ENCODE measurements at places on chromosomes 11 and 22.

- no peak for DNase-seq
These were observed 15.4 kb upstream of the SOX10 start for GRCh38 chr22:37999640-38000272.

DNA sequence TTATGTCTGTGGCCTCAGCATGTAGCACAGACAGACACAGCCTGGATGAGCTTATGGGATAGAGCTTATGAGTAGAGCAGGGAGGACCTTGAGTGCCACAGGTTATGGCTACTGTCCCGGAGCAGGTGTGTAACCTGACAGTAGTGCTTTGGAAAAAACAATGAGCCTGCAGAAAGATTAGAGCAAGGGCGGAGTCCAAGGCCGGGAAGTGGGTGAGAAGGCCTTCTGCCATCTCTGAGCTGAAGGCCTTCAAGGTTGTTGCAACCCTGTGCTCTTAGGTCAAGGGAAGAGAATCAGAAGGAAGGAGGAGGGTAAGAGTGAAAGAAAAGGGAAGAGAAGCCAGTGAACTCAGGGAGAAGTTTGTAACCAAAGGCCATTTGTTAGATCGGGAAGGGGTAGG lies 3.9 kb upstream of the TAGLN start:
- no peak for DNase-seq

GRCh38 chr11:575313-575995 lies 816 bp upstream of the PHRF1 start:
- DNase-seq, result no peak

DNA sequence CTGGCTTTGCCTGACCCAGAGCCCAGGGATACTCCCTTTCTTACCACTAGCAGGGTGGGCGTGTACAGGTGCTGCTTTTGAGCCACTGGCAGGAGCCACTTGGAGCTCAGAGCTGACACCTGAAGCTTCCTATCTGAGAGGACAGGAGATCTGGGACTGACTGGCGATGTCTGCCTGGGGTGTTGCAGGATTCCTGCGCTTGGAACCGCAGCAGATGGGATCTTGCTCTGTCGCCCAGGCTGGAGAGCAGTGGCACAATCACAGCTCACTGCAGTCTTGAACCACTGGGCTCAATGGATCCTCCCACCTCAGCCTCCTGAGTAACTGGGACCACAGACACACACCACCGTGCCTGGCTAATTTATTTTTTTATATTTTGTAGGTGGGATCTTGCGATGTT lies 17.7 kb downstream of the GP1BB start:
- DNase-seq, result no peak

DNA sequence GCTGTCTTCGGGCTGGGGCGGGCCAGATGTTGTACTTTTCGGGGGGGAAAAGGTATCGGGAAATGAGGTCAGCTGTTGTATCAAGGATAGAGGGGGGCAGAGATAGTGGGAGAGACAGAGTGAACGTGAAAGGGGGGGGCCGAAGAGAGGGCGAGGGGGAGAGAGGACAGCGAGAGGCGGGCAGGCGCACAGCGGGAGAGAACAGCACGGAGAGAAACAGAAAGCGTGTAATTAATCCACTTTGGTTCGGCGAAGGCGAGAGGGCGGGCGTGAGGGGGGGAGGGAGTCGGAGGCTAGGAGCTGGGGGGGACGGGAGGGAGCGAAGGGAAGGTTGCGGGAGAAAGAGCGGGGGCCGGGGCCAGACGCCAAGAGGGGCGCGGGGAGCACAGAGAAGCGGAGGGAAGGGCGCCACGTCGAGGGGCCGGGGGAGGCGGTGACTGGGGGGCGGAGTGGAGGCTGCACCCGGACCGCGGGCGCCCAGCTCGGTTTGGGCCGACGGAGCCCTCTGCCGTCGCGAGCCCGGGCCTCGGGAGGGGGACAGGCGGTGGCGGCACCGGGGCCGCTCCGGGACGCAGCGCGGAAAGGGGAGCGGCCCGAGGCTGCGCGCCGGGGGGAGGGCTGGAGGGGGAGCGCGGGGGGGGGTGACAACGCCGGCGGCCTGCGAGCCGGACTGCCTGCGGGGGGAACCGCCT lies 612 bp downstream of the IGF2 start:
- DNase-seq, result no peak

- no peak for DNase-seq
These were observed 684 bp downstream of the TNFRSF13C start for GRCh38 chr22:41925783-41926460.

DNA sequence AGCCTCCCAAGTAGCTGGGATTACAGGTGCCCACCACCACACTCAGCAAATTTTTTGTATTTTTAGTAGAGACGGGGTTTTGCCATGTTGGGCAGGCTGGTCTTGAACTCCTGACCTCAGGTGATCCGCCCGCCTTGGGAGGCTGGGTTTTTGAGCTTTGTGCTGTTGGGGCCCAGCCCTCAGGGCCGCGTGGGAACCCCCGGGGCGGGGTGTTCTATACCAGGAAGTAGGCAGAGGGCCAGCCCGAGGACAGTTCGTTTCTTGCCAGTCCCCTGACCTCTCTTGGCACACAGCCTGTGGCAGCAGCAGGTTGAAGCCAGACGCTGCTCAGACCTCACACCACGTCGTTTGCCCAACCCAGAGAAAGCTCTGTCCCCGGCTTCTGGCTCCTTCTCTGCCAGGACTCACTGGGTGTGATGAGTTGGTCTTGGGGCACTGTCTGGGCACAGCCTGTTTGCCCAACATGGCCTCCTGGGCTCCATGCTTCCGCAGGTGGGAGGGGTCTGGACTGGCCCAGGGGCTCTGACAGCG lies 24.9 kb upstream of the CHKA start:
- no peak for DNase-seq

DNA sequence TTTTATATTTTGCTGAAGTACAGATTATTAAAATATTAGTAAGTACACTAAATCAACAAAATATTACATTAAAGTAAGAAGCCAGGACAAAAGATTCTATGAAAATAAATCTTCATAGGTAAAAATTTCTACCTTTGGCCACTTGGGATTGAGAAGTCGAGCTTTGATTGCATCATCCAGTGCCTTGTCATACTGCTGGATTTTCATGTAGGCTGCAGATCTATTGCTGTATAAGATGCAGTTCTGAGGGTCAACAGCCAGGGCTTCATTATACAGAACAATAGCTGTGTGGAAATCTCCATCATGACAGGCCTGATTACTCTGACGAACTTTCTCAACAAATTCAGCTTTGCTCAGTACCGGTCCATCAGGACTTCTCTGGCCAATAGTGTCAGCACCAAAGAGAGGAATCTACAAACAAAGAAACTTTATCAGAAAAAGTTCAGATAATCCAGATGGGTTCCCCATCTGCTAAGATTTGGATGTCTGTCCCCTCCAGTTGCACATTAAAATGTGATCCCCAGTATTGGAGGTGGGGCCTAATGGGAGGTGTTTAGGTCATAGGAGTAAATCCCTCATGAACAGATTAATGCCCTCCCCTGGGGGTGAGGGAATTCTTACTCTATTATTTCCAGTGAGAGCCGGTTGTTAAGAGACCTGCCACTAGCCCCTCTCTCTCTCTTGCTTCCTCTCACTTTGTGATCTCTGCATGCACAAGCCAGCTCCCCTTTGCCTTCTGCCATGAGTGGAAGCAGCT lies 50.0 kb downstream of the TTC28 start:
- DNase-seq, result no peak

- DNase-seq, result no peak
These were observed 6.9 kb downstream of the BDNF start for GRCh38 chr11:27693398-27693797.
